Kasumi-1 (cell line): ENCODE measurements at places on chromosomes 3 and 15.

DNA sequence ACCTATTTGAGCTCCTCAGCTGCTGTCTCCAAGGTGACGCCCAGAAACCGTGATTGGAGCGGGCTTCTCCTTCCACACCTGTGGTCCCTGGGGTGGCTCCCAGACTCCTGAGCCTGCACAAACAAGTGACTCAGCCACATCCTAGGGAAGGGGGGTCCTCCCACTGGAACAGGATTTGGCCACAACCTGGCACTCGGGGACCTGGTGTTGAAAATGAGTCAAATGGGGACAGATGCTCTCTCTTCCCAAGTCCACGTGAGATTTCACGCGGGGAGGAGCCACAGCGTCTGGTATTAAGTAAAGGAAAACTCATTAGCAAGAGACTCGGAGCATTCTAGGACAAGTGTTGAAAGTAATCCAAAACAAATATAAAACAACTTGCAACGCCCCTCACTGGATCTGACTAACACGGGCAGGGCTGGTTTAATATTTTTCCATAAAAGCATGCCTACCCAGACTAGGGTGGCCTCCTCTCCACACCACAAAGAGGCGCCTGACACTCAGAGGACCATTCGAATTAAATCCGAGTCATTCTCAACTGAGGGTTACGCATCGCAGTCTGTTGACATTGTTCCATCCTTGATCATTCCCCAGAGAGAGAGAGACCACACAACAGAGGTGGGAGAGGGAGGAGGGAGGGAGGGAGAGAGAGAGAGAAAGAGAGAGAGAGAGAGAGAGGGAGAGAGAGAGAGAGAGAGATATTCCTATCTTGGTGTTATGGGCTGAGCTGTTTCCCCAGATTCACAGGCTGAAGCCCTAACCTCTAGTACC lies 74.4 kb downstream of the MGLL start:
- DNase-seq = no peak

DNA sequence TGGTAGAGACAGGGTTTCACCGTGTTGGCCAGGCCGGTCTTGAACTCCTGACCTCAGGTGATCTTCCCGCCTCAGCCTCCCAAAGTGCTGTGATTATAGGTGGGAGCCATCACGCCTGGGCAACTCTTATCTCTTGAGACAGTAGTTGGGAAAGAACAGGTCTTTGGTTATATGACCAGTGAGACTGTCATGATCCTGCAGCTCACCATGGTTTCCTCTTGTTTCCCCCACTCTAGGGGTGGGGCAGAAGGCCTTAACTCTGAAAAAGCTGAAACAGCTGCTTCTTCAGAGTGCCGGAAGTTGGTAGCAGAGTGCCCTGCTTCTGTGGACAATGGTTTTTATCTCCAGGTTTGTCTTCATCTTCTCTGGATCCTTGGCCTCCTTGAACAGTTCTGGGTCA lies 4.7 kb upstream of the TYRO3 start:
- no peak for DNase-seq

DNA sequence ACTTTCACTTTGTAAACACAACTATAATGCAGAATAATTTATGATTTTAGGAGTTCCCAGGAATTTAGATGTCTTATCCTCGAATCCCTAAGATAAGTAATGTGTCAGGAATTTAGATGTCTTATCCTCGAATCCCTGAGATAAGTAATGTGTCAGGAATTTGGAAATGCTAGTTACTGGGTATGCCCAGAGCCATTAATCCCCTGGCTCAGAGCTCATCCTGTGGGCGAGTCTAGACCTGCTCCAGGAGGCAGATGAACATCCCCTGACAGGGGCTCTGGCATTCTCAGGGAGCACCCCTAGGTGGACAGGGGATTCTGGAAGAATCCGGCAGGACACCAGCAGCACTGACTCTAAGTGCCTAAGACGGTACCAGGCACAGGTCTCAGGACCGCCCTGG lies 163.3 kb downstream of the ARRDC4 start:
- DNase-seq = no peak

DNA sequence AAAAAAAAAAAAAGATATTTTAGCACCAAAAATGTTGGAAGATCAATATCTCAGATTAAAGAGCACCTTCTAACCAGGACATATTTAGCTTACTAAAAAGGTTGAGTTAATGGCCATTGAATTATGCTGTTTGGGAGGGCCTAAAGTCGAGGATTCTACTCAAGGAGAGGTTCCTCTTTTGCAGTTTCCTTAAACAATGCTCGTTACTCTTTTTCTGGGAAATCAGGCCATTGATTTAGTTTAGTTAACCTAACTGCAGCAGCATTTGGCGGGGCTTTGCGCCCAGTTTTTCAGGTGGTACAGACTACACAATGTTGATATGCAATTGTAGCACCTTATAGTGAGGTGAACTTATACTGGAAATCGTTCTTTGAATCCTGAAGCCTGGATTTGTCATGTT lies 6.8 kb downstream of the ABHD2 start:
- DNase-seq = no peak

DNA sequence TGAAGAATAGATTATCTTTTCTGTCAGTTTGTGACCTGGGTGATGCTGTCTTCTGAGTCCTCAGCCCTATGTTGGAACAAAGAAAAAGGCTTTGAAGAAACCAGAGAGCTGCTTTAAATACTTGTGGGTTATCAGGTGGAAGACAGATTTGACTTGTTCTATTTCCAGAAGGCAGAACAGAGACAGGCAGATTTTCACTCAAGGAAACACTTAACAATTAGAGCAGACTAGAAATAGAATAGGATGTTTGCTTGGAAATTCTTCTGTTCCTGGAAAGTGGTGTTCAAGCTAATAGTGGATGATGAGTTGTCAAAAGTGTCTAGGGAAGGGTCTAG lies 219.4 kb downstream of the UBE2E2 start:
- no peak for DNase-seq

DNA sequence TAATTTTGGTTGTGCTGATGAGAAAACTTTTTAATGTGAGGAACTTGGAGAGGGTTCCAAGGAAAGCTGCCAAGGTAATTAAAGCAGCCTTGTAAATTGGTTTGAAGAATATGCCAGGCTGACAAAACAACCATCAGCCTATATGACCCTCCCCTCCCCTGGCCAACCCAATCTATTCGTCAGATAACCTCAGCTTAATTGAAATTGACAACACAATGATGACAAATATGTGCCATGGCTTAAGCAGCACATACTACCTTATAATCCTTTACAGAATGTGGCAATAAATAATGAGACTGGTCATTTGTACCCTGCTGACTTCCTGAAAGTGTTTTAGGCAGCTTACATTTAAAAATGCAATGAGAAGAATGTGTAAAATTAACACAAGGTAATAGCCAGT lies 118.2 kb downstream of the EFHB start:
- DNase-seq = no peak

DNA sequence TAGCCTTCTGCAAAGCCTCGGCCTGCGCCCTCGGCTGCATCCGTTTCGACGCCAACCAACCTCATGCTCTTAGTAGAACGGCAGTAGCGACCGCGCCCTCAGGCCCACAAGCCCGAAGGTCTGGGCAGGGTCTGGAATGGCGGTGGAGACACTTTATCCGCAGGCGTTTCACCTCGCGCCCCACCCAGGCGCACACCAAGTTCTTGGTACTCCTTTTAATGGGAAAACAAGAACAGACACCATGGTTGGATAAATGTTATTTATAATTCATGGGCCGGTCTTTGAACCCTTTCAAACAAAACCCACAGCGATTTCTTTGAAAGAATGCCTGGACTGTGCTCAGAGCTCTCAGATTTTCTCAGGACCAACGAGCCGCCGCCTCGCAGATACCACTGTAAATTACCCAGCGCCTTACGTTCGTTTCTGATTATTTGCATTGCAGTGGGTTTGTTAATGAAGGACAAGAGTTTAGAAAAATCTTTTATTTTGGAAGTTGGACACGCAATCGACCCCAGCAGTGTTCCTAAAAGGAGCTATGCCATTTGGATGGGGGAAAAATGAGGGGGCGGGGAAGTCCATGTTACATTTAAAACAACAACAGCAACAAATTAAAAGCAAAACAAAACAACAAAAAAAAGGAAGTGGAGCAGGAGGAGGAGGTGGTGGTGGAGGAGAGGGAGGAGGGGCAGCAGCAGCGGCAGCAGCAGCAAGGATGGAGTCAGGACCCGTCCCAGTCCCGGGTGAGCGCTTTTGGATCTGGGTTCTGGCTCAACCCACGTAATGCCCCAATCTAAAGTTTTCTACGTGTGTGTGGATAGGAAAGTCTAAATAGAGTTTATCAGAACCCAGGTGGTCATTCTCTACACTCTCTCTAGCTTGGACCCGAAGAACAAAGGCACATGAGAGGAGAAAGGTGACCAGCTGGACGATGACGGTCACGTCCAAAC lies 993 bp upstream of the ISL2 start:
- no peak for DNase-seq

GRCh38 chr3:127706312-127706711 lies 33.6 kb downstream of the ABTB1 start:
- DNase-seq = no peak

GRCh38 chr15:25858952-25859760 lies 4.0 kb downstream of the ATP10A start:
- no peak for DNase-seq

GRCh38 chr15:36161771-36162212 lies 417.6 kb upstream of the CDIN1 start:
- no peak for DNase-seq

DNA sequence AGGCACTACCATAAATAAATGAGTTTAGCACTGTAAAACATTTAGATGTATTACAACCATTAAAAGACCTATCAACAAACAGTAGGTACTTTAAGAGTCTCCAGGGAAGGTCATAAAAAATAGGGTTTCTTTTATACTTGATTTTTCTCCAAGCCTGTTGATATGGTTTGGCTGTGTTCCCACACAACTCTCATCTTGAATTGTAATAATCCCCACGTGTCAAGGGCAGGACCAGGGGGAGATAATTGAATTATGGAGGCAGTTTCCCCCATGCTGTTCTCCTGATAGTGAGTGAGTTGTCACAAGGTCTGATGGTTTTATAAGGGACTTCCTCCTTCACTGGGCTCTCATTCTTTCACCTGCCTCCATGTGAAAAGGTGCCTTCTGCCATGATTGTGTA lies 468.9 kb upstream of the UBE2E2 start:
- DNase-seq = no peak

- no peak for DNase-seq
Measured at GRCh38 chr15:82848241-82848993, 39.0 kb downstream of the WHAMM start.

DNA sequence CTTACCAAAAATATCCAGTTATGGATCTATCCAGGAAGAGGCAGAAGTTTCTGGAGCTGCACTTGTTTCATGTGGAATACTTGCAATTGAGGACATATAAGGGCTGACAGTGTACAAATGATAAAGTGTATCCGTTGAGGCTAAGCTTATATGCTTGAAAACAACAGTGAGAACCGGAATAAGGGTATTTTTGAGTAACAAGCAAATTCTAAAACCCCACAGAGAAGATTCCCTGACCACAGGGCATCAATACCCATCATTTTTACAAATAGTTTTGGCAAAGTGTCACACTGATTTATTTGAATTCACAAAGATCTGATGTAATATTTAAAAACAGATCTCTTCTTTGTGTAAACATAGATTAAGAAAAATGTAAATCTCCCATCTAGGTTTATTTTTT lies 208.4 kb downstream of the FMN1 start:
- no peak for DNase-seq

DNA sequence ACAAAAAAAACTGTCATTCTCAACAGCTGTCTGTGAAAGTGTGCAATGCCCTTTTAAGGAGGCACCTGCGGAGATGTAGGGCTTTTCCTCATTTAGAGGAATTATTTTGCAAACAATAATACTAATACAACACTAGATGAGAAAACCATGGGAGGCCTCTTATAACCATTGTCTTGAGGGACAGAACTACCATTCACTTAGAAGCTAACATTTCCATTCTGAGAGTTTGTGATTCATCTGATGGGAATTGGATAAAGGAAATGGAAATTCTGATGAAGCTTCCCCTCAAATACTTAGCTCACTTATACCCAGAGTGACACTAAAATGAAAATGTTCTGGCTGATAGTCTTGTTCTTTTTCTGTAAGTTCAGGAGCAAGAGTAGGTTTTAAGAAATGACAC lies 147.7 kb downstream of the CADPS start:
- DNase-seq = no peak

- no peak for DNase-seq
Measured at GRCh38 chr3:55571216-55571813, 84.2 kb upstream of the WNT5A start.

DNA sequence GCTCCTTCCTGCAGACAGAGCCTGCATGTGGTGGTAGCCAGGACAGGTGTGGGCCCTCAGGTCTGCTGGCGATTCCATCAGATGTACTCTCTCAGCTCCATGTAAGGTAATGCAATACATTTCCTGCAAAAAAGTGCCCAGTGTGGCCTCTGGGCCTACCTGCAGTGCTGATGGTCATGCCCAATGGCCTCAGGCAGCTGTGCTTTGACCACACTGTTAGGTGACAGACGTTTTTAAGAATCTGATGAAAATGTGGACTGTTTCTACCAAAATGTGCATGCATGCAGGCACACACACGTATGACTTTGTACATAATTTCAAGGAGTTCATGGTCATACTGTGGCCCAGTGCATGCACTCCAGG lies 152.9 kb downstream of the RAB11A start:
- no peak for DNase-seq

- DNase-seq = peak; percentile 52
Measured at GRCh38 chr3:135226057-135226456, 431.0 kb downstream of the EPHB1 start.

DNA sequence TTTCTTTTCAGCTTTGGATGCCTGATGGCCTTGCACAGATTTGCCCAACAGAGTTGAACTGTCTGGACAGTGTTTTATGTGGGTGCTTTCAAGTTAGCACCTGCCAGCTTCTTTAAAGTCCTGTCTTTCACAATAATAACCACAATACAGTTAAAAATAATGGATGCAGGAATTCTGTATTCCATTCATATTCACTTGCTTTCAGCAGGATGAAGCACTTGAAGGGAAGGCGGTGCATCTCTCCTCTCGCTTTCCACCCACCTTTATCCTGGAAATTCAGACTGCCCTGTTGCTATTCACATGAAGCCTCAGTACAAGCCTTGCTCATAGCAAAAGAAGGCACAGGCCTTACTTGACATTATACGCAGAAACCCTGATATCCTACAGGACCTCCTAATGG lies 26.5 kb upstream of the GYG1 start:
- no peak for DNase-seq

DNA sequence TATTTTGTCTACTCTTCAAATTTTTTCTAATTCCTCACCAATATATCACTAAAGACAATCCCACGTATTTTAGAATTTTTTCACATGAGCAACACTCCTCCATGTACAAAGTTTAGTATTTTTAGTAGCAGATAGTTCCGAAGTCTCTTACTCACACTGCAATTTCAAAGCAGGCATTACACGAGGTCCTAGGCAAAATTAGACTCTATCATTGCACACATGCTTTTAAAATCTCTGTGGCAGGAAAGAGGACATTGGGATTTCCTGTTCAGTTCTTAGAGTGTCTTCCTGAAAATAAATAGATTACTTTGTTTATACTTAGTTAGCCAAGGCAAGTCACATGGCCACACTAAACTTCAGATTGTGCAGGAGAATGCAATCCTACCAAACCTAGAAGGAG lies 847.7 kb downstream of the ROBO2 start:
- DNase-seq = no peak
